ENCODE measurements at places on chromosomes 2 and 18.
A peak's percentile ranks its signal among the peaks of the same experiment; 100 is the strongest.

GRCh38 chr2:168050377-168050776 is 197.0 kb downstream of the STK39 start:
- no peak for DNase-seq

GRCh38 chr2:32772638-32773447 is 145.0 kb downstream of the TTC27 start:
- peak; percentile 10 for DNase-seq

GRCh38 chr2:98504381-98505109 is 59.9 kb downstream of the INPP4A start:
- no peak for DNase-seq

- no peak for DNase-seq
These were observed 506.6 kb downstream of the PLCL1 start for GRCh38 chr2:198311020-198311419.
